ENCODE measurements at places on chromosomes 12 and 14.

GRCh38 chr14:105150368-105151083 is 18.1 kb downstream of the JAG2 start:
- no peak for DNase-seq

- peak; percentile 60 for DNase-seq
Measured at GRCh38 chr12:14716848-14717444, 20.5 kb upstream of the GUCY2C start.

GRCh38 chr14:67395876-67396189 is 16.1 kb downstream of the PLEK2 start:
- DNase-seq: no peak

DNA sequence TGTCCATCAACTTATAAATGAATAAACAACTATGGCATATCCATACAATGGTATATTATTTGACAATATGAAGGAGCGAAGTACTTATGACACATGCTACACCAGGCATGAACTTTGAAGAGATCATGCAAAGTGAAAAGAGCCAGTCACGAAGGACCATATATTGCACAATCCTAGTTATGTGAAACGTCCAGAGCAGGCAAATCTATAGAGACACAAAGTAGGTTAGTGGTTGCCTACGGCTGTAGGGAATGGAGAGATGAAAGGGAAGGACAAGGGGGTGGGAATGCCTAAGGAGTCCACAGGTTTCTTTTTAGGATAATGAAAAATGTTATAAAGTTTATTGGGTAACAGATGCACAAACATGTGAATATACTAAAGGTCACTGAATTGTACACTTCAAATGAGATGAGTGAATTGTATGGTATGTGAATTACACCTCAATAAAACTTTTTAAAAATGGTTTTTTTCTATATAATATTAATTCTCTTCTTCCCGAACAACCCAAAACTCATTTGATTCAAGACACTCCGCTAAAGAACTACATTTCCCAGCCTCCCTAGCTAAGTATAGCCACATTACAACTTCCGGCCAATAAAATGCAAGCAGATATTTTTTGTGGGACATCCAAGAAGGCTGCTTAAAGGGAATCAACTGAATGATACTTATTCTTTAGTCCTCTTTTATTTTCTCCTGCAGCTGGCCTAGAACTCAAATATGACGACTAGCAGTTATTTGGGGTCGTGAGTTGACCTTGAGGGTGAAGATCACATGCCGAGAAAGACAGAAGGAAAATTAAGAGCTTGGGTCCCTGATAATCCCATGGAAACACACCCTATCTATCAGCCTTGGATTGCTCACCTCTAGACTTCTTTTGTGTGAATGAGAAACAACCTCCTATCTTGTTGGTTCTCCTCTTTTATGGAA is 187.2 kb downstream of the TTC8 start:
- DNase-seq: no peak

GRCh38 chr14:72965249-72965648 is 39.0 kb downstream of the DCAF4 start:
- no peak for DNase-seq

- DNase-seq: no peak
Measured at GRCh38 chr12:6358881-6359280, 16.5 kb downstream of the SCNN1A start.

DNA sequence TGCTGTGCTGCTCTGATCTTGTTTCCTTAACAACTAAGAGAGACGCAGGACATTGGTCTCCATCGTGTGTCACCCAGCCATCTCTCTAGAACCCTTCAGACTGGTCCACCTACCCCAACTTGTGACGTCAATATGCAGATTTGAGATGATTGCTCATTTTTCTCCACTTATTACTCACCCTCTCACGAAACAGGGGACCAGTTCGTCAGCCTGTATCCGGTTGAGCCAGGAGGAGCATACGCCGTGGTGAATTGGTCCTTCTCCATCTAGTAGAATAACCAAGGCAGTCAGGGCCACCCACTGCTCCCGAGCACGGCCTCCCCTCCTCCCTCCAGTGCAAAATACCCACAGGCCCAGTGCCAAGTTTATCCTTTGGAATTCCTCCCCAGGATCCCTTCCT is 36.2 kb upstream of the FBXO21 start:
- no peak for DNase-seq

DNA sequence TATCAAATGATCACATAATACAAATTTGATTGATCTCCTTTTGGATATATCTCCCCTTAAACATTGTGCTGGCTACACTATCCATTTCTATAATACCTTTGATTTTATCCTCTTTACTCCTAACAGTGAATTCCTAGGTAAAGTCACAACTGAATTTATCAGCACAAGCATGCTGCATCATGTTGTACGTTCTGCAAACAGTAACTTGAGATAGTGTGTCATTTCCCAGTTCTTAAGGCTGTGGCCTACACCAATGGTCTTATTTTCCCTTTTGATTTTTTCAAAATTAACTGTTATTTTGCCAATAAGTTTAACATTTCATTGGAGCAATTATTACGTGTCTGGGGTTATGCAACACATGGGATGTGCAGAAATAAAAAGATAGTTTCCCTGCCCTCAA is 24.8 kb downstream of the PRKCH start:
- no peak for DNase-seq

- DNase-seq: no peak
Measured at GRCh38 chr12:28217805-28218204, 27.5 kb downstream of the CCDC91 start.

GRCh38 chr12:21438643-21439042 is 1.2 kb downstream of the PYROXD1 start:
- no peak for DNase-seq

- DNase-seq: no peak
Measured at GRCh38 chr12:128056136-128056801, 210.7 kb upstream of the TMEM132C start.

GRCh38 chr12:32706335-32707024 is 27.4 kb downstream of the DNM1L start:
- DNase-seq: no peak

DNA sequence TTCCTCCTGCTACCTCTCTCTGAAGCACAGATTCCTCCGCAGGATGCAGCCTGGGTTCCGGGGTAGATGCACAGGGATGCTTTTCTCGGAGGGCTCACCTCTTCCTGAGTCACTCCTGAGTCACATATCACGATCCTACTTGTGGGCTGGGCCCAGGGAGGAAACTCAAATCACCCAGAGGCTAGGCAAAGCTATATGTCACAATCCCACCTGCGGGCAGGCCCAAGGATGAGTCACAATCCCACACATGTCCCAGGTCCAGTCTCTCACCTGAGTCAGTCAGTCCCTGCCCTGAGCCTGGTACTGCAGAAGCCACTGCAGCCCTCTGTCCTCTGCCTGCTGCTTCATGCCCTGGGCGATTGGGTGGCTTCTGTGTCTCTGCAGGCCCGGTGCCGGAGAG is 149.0 kb upstream of the GSC start:
- DNase-seq: no peak

GRCh38 chr12:104219361-104219892 is 3.8 kb downstream of the TXNRD1 start:
- DNase-seq: no peak

DNA sequence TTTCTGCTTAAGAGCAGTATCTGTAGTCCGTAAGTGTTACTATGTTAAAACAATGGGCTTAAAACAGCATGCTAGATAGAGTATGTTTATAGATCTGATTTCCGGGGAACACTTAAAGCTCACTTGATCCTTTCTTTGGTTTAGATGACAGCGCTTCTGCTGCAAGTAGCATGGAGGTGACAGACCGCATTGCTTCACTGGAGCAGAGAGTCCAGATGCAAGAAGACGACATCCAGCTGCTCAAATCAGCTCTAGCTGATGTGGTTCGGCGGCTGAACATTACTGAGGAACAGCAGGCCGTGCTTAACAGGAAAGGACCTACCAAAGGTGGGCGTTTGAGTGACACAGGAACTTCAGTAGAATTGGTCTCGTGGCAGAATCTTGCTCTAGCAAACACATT is 57.5 kb downstream of the EML1 start:
- no peak for DNase-seq

DNA sequence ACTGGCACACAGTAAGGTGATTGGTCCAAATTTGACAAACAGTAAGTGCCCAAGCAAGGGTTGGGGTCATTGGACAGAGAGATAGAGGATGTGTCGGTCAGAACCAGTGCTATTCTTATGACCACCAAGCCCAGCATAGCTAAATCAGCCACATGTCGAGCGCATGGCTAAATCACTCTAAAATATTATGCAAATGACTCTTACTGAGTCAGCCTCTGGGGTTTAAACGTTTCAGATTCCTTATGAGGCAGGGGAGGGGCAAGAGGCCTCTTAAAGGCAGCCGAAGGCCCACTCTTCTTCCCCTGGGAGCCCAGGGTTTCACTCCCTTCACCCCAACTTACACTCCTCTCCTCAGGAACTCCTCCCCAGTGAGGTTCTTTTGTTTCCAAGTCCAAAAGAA is 603 bp upstream of the ENDOU start:
- no peak for DNase-seq

DNA sequence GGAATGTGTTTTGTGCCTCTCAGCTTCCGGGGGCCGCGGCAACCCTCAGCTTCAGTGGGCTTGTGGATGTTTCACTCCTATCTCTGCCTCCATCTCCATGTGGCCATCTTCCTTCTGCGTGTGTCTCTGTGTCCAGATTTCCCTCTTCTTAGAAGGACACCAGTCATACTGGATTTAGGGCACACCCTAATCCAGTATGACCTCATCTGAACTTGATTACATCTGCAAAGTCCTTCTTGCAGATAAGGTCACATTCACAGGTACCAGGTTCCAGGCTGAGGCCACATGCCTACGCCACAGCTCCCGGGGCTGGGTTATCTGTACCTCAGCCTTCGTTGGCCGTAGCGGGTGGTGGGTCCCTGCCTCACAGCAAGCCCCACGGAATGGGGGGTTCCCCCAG is 68.9 kb downstream of the ZNF664 start:
- DNase-seq: no peak

GRCh38 chr12:26327975-26328644 is 132.7 kb downstream of the SSPN start:
- no peak for DNase-seq

DNA sequence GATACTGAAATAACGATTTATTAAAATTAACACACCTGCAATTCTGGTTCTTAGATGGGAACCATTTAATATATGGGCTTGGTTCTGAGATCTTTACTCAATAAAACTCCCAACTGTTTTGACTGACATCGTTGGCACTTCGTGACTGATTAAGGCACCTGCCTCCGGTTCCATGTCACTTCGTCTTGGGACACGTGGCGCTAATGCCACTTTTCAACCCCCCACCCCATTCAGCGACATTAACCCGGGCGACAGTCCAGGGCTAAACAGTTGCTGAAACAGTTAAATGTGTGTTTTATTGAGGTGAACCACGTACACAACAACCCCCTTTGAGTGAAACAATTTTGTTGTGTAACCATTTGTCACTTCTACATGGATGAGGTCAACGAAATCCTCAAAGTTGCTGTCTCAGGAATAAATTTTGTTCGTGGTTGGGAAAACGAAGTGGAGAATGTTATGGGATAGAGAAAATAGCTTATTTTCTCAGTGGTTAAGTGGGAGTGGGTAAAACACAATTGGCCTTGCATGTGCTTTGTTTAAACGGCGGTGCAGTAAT is 9.9 kb upstream of the SLC38A2 start:
- no peak for DNase-seq

- no peak for DNase-seq
Measured at GRCh38 chr14:103134405-103134804, 11.1 kb downstream of the TNFAIP2 start.

DNA sequence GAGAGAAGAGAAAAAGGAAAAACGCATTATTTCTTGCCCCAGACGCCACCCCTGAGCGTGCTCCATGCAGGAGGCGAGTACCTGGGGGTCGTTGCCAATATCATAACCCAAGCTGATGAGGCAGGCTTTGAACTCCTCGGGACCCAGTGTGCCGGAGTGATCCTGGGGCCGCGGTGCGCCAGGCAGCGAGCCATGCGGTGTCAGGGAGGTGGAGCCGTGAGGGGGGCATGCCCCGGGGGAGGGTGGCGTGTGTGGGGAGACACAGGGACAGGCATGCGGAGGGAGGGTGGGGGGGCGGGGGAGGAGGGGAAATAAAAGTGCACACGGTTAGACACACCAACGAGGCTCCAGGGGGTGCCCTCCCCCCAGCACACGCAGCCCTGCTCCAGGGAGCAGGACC is 86.0 kb upstream of the ZFP36L1 start:
- no peak for DNase-seq

DNA sequence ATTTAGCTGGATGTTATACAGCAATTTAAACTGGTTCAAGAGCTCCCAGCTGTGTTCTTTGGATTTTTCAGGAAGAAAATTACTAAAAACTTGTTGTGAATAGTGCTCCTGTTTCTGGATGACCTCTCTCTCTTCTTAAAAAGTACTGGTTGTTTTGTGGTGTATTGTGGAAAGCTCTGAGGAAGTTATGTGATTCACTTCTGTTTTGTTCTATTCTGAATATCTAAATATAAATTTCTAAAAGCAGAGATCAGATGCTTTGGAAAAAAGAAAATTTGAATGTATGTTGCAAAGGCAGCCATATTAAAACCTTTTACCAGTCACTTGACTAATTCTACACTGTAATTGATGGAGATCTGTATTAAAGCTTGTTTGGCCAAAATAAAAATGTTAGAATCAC is 3.4 kb upstream of the C3AR1 start:
- DNase-seq: no peak

DNA sequence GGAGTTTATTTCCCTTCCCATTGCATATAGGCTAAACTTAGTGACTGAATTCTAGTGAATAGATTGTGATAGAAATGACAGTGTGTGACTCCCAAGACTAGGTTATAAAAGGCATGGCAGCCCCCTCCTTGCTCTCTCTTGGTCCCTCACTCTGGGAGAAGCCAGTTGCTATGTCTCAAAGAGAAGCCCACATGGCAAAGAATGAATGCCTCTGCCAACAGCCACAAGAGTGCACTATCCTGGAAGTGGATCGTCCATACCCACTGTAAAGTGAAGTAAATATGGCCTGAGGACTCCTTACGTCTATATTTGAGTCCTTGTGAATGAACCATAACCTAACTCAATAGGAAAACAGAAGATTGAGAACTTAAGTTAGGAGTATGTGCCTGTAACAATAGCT is 35.4 kb upstream of the HMGA2 start:
- DNase-seq: no peak

GRCh38 chr14:73833530-73834260 is 17.9 kb upstream of the PTGR2 start:
- DNase-seq: no peak

- DNase-seq: no peak
Measured at GRCh38 chr12:100279607-100280244, 12.7 kb downstream of the SCYL2 start.

- DNase-seq: no peak
Measured at GRCh38 chr14:88323086-88323522, at the start of gene KCNK10. Gene KCNK10, minus strand, starts transcription at chr14:88323269. Its CDS starts 471 bp downstream, at chr14:88322798.

GRCh38 chr12:23948291-23948690 is 1.2 kb downstream of the SOX5 start:
- no peak for DNase-seq

Data from CD4-positive, alpha-beta T cell treated with Interleukin-17A for 4 hours (primary cell).